ENCODE measurements at places on chromosomes 2 and 18. TPM values are rescaled to one million over a fixed set of nuclear protein-coding genes. Genes with fewer than 3 reads are reported as not detected.

Gene PPM1B
- total RNA-seq: 42.3 TPM

Gene CNGA3
- total RNA-seq: not detected

Gene RFX8
- not detected for total RNA-seq

Gene TLX2
- total RNA-seq: 3.8 TPM

Gene PLEKHH2
- total RNA-seq: 2.3 TPM

Gene HOXD9
- total RNA-seq: not detected

Gene ACTG2
- total RNA-seq: not detected

Gene GKN2
- total RNA-seq: not detected

Gene REEP1
- 0.25 TPM for total RNA-seq

Gene EFEMP1
- total RNA-seq: 86.3 TPM

Gene CFAP53
- total RNA-seq: 1.9 TPM

Gene NT5C1B
- total RNA-seq: not detected

Gene DOK6
- not detected for total RNA-seq

Gene STARD6
- total RNA-seq: not detected

Gene PRKCE
- 24.0 TPM for total RNA-seq

Gene TUBB8B
- total RNA-seq: not detected

Gene PRSS56
- total RNA-seq: not detected

Gene GREB1L
- total RNA-seq: 6.0 TPM

Gene SNORC
- 20.0 TPM for total RNA-seq

Gene CABYR
- total RNA-seq: 32.4 TPM

Gene NT5DC4
- total RNA-seq: 6.1 TPM

Gene DNPEP
- total RNA-seq: 107 TPM

Data from PC-9 (cell line).